Activated CD8-positive, alpha-beta T cell treated with anti-CD3 and anti-CD28 coated beads for 36 hours (primary cell): ENCODE measurements at places on chromosomes 16 and 17. TPM values are rescaled to one million over a fixed set of nuclear protein-coding genes. Genes with fewer than 3 reads are reported as not detected.

- H3K4me3 ChIP-seq = no peak overlapping the region
- no peaks in the 10 kb centered on the region for H3K36me3 ChIP-seq
- H3K4me1 ChIP-seq = peaks cover 6% of the 10 kb centered on the region
- DNase-seq = no peak
- no peak overlapping the region for H3K27ac ChIP-seq
Measured at GRCh38 chr17:1495265-1495989, 2.9 kb upstream of the MYO1C start.

IRX3 gene
- not detected for total RNA-seq

DNA sequence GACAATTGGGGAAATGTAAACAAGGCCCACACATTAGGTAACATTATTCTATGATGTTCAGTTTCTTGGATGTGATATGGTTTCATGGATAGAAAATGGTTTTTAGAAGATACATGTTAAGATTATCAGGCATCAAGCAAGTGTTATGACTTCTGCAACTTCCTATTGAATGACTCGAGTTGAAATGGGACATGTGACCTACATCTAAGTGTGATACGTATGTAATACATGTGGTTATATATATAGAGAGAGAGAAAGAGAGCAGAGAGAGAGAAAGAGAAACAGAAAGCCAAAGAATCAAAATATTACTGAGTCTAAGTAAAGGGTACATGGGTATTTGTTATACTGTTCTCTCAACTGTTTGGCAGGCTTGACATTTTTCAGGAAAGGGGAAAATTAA lies 1.7 kb downstream of the TMEM170A start:
- no peak for DNase-seq
- H3K27ac ChIP-seq = peak overlapping the region; percentile 85
- no peaks in the 10 kb centered on the region for H3K27me3 ChIP-seq
- peaks cover 50% of the 10 kb centered on the region for H3K4me1 ChIP-seq
- H3K4me3 ChIP-seq = peak overlapping the region; percentile 84
- H3K36me3 ChIP-seq = peaks cover 20% of the 10 kb centered on the region

DNA sequence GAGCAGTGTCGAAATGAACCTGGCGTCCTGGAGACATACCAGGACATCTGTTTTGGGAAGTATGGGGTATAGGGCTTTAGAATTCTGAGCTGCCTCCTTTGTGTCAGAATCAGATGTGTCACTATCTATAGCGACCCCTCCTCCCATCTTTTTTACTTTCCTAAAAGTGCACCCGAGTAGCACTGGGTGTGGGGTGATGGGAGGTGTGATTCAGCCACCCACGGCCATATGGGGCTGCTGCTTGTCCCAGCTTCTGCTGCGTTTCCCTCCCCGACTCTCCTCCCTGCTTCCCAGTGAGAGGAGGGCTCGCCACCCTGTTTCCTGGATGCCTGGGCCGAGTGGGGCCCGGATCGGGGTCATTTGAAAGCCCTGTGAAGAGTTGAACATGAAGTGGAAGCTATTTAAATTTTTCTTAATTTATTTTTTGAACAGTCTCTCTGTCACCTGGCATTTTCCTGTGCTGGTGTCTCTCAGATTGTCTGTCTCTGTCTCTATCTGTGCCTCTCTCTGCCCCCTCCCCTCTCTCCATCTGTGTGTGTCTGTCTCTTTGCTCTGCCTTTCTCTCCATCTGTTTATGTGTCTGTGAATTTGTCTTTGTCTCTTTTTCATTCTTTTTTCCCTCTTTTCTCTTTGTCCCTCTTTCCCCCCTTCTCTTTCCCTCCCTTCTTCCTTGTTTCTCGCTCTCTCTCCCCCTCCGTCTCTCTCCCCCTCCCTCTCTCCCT lies 638.8 kb upstream of the EEF2KMT start:
- no peak overlapping the region for H3K27ac ChIP-seq
- no peak for DNase-seq
- no peak overlapping the region for H3K4me3 ChIP-seq
- no peaks in the 10 kb centered on the region for H3K4me1 ChIP-seq

TPPP3 gene
- total RNA-seq = not detected

CMTM2 gene
- not detected for total RNA-seq

DNA sequence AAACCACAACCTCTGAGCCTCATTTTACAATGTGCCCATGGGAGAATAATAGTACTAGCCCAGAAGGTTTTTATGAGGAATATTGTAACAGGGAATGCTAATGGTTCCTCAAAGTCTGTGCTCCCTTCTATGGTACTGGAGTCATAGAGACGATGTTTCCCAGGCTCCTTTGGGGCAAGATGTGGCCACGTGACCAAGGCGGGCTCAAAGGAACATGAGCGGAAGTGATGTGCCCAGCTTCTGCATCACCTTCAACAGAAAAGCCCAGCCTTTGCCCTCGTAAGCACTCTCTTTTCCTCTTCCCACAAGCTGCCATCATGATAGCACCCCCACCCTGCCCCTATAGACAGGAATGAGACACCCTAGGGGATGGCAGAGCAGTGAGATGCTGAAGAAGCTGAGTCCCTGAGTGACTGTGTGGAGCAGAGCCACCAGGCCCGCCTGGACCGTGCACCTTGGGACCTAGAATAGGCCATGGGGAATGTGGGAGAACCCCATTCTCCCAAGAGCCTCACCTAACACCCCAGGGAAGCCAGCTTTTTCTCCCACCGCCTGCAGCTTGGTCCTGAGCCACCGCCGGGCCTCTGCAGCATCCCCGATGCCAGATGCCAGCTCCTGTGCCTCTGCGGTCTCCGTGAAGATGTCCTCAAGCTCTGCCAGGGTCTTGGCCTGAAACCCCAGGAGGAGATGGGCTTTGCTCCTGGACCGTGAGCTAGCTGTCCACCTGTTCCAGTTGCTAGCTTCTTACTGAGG lies 22.2 kb upstream of the PIK3R6 start:
- H3K36me3 ChIP-seq = peaks cover 39% of the 10 kb centered on the region
- H3K27me3 ChIP-seq = no peaks in the 10 kb centered on the region
- no peak overlapping the region for H3K4me3 ChIP-seq
- DNase-seq = no peak

LPO gene
- total RNA-seq = not detected

DNA sequence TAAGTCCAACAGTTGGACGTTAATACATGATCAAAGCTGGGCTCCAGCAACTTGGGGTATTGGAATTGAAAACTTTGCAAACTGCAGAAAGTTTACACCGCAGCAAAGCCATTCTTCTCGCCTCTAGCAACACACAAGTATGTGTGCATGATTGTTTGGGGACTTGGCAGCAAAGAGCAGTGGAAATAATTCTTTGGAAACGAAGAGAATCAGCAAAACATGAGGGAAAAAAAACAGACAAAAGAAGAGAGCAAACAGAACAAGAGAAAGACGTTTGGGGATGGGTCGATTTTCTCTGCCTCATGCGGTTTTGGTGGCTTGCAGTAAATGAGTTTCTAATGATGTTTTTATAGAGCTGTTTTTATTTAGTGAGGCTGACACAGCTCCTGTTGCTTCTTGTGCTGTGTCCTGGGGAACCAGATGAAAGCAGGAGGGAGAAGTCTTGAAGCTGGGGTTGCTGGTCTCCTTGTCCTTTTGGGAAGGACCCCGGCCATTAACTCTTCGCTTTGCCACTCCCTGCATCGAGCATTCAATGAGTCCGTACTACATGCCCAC lies 502.9 kb downstream of the GRIN2A start:
- no peaks in the 10 kb centered on the region for H3K4me1 ChIP-seq
- no peaks in the 10 kb centered on the region for H3K36me3 ChIP-seq
- H3K27me3 ChIP-seq = no peaks in the 10 kb centered on the region
- no peak for DNase-seq
- no peak overlapping the region for H3K4me3 ChIP-seq

DNA sequence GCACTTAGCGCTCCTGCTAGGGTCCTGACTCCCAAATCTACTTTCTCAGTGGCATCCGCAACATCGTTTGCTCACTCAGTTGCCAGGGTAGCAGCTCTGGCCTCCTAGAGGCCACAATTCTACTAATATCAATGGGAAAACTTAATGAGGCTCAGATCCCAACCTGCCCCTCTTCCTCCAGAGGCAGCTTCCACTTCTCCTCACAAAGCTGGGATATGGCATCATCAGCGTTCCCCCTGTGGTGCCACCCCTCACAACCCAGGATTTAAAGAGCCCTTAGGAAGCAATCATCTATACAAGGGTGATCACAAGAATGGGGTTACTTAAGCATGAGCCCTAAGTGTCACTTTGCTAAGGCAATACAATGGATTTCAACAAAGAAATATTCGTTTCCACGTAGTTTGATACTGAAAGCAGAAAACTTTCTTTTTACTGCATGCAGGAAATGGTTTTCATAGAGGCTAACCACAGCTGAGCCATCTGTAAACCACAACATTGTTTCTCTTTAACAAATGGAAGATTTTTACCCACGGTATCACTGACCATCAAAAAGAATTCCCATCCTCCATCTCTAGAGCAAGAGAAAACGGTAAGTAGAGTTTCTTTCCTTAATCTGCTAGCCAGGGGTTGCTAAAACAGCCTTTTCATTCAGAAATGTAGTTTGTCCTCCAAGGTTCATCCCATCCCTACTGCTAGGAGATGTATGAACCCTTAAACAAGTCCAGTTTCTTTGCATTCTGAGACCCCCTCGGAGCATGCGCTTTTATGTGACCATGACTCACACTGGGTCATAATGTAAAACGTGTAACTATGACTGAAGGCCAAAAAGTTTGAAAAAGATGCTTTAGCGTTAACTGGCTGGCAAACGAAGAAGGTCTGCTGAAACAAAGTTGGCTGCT lies 68.3 kb upstream of the BCAR1 start:
- peaks cover 21% of the 10 kb centered on the region for H3K36me3 ChIP-seq
- H3K4me1 ChIP-seq = peaks cover 35% of the 10 kb centered on the region
- no peak overlapping the region for H3K27ac ChIP-seq
- no peaks in the 10 kb centered on the region for H3K27me3 ChIP-seq
- H3K4me3 ChIP-seq = no peak overlapping the region

GRCh38 chr17:61575352-61575975 lies 15.6 kb downstream of the NACA2 start:
- H3K36me3 ChIP-seq = no peaks in the 10 kb centered on the region
- H3K27me3 ChIP-seq = peaks cover 16% of the 10 kb centered on the region
- no peak for DNase-seq
- no peak overlapping the region for H3K27ac ChIP-seq

KRT13 gene
- not detected for total RNA-seq

TLCD3A gene
- 30.9 TPM for total RNA-seq

GNAO1 gene
- 2.4 TPM for total RNA-seq

DNA sequence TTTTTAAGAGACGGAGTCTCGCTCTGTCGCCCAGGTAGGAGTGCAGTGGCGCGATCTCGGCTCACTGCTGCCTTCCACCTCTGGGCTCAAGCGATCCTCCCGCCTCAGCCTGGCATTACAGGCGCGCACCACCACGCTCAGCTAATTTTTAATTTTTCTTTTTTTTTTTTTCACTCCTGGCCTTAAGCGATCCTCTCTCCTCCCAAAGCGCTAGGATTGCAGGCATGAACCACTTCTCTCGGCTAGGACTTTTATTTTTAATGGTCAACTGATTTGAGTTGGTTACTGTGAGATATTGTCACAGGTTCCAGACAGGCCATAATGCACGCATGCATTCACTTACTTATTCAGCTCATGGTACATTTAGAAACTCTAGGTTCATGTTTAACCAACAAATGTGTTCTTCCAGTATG lies 888 bp downstream of the PIGW start:
- peak overlapping the region; percentile 99 for H3K27ac ChIP-seq
- no peaks in the 10 kb centered on the region for H3K27me3 ChIP-seq
- H3K36me3 ChIP-seq = peaks cover 54% of the 10 kb centered on the region
- no peak for DNase-seq

DNA sequence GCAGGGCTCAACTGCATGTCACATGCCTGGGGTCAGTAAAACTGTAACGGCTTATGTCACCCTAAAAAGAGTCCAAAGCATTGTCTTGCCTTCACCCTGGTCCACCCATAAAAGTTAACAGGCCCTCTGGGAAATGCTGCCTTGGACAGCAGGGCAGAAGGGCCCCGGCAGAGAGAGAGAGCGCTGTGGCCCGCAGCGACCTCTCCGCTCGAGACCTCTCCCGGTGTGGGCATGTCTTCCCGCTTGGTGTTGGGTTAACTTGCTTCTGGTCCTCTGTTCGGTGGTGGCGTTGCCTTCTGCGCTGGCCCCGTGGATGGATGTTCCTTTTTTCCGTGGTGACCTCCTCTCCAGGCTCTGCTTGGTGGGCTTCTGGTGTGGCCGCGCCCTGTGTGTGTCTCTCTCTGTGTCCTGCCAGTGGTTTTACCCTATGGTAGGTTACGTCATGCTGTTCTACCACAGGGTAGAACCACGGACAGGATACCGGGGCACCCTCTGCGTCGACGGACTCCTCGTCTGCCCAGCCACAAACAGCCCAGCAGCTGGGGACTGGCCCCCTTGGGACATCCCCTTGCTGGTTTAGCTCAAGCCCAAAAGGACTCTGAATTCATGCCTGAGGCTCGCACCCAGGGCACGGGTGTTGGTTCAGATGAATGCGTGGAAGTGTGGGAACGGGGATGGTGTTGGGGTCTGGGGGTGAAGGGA lies 18.3 kb upstream of the CLEC18A start:
- DNase-seq = no peak
- no peak overlapping the region for H3K4me3 ChIP-seq
- H3K27ac ChIP-seq = no peak overlapping the region
- H3K36me3 ChIP-seq = peaks cover 7% of the 10 kb centered on the region

- no peaks in the 10 kb centered on the region for H3K4me1 ChIP-seq
- no peak overlapping the region for H3K27ac ChIP-seq
- DNase-seq = no peak
Measured at GRCh38 chr16:3274490-3274889, 8.8 kb upstream of the ZNF263 start.

SOST gene
- not detected for total RNA-seq

DNA sequence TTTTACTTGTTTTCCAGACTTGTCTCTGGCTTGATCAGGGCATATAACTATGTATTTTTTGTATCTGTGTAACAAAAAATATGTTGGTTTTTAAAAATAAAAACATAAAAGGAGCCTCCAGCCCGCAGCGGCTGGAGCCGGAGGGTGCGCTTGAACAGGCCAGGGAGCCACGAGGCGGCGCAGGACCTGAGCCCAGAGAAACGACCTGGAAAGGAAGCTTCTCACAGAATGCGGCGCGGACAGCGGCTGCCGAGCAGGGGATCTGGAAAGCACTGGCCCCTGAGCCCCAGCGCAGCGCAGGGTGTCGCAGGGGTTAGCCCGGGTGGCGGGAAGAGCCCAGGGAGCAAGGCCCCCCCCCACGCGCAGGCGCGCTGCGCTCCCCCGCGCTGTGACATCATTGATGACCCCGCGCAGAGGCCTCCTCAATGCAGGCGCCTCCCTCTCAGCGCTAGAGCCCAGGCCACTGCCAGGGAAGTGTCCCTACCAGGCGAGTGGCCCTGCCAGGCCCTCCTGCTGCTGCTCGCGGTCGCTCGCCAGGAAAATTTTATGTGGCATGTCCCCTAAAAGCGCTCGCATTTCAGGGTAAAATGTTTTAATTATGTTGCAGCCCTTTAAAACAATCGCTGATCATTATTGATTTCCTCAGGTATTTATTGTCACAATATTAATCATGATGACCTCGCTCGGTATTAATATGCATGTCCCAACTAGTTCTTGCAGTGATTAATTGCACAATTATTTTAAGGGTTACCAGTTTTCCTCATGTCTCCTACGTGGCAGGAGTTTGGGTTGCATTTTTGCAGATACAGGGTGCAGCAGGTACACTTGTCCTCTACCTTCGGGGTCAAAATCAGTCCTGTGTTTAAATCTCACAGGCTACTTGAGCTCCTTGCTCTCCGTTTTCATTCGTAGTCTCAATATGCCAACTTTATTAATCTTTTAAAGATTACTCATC lies 134.2 kb downstream of the USP22 start:
- peak; percentile 86 for DNase-seq
- peak overlapping the region; percentile 75 for H3K27ac ChIP-seq
- H3K36me3 ChIP-seq = no peaks in the 10 kb centered on the region
- H3K27me3 ChIP-seq = peaks cover 5% of the 10 kb centered on the region
